ENCODE measurements at places on chromosomes 12 and 14.

DNA sequence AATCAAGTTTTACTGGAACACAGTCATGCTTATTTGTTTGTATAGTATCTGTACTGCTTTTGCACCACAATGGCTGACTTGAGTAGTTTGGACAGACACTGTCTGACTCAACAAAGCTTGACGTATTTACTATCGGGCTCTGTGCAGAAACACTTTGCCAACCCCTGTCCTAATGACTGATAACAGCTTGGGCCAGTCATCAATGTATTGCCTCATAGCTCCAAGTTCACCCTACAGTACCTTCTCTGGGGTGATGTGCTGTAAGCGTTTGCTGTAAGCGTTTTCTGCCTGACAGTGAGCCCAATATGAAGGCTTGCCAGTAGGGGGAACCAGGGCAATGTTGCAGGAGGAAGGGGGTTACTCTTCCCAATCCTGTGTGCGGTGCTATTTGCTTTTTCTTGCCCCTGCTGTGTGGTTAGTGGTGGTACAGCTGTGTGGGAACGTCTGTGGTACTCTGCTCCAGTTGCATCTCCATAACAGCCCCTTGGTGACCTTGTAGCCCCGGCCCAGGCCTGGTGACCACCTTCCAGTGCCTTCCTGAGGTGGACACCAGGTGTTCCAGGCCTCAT is 5.4 kb upstream of the CCDC177 start:
- DNase-seq = peak; percentile 48

DNA sequence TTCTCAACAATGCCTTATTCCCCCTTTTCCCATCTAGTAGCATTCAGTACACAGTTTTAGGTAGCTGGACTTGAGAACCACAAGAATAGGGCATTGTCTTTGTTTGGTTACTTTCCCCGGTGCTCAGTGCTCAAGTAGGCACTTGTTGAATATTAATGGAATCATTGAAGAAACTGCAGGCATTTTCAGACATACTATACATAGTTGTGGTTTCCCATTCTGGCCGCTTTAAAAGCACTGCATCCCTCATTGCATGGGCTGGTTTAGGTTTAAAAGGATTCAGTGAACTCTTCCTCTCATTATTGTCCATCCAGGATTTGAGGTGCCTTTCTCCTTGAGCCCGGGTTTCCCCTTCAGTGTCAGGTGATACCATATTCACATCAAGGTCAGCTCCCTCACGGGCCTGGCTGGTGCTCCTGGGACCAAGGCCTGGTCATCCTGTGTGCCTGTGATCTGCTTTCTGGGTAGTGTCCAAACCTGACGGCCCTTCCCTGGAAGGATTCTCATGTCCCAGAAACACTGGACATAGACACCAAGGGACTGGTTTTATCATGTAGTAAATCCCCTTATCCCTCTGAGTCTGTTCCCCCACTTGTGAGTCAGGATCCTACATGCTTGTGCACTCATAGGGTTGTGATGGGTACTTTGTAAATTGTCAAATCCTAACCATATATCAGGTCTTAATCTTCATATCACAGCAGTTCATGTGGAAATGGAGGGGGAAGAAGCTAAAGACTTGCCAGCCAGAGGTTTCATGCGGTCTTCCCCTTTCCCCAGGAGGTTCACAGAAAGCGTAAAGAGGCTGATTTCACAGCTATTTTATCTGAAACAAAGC is 7.4 kb downstream of the TCP11L2 start:
- no peak for DNase-seq

DNA sequence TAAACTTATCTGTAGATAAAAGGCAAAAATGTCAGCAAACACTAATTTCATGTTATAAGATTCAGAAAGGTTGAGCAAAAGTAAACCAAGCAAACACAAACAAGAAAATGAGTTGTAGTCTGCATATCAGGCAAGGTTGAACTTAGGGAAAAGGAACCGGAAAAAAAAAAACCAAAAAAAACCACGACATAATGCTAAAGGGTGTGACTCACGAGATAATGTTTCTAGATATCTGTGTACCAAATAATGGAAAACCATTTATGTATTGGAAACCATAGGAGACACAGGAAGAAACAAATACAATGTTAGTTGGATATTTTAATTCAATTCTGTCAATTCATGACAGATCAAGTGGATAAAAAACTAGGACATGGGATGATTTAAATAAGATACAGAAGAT is 60.5 kb downstream of the GPATCH2L start:
- DNase-seq = no peak

DNA sequence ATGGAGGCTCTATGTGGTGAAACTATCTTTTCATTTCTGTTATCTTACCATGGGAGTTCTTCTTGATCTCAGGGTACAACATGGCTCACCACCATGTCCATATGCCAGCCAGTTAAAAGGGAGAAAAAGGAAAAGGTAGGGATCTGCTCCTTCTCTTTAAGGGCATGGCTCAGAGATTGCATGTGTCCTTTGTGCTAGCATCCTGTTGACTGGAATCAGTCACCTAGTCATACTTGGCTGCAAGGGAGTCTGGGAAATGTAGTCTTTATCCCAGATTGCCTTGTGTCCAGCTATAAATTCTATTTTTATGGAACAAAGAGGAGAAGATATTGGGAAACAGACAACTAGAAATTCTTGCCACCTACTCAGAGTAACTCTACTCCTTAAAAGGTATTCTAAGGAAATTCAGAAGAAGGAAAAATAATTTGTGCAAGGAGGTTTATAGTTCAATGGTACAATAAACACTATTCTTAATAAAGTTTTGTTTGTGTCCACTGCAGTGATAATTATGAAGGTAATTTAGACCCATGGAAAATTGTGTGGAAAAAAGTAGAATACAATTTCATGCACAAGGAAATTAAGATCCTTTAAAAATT is 86.4 kb upstream of the RPH3A start:
- no peak for DNase-seq

DNA sequence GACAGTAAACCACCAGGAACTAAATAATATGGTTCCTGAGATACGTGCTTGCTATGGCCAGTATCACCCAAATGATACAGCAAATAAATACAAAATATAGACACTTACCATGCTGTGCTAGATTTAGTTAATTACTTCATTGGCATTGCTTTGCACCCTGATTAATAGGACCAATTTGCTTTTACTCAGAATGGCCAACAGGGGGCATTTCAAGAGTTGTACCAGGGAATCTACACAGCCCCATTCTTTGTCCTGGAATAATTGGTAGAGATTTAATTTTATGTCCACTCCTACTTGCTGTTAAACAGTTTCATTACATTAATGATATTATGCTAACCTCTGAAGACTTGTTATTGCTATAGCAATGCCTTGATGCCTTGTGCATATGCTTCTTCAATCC is 280.8 kb downstream of the RERGL start:
- DNase-seq = no peak

DNA sequence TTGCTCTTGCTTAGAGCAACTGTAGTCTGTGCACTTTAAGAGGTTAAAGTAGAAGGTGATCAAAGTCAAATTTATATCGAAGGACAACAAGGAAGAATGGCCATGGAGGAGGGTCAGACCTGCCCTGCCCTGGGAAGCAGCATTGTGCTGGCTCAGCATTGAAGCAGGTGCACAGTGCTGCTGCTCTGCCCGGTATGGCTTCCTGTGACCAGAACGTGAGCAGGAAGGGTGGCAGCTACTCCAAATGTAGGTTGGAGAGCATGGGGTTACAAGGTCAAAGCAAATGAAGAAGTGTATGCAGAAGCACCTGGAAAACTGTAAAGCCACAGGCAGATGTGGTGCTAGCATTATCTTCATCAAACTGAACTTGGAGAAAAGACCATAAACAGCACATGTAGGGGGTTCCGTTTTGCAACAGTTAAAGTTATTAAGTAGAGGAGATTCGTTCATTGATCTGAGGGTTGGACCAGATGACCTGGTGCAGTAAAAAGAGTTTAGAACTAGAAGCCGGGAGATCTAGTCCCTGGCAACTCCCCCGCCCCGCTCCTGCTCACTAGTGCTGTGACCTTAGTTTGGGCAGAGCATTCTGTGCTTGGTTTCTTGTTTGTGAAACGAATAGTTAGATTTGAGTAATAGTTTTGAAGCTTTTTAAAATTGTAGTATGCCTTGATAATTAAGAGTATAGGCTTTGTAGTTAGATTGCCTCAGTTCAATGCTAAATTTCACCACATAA is 84.2 kb downstream of the SCN8A start:
- DNase-seq = no peak

GRCh38 chr14:102731871-102732800 is 45.1 kb upstream of the TRAF3 start:
- DNase-seq = peak; percentile 46

DNA sequence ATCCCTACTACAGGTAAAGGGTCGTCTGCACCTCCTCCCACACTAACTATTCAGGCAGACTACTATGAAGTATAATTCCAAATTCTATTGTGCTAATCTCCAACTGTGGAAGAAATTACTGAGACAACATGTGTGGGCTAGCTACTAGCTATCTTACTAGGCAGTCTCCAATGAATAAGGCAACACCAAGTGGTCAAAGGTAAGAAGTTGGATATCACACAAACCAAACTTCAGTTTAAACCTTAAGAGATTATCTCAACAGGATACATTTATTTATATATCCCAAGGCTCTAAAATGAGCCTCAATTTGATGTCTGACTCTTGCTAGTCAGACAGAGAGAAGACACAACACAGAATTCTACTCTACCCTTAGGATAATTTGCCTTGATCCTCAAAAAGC is 14.1 kb downstream of the MED13L start:
- DNase-seq = no peak

GRCh38 chr14:92934196-92935085 is 11.5 kb downstream of the CHGA start:
- DNase-seq = no peak

- no peak for DNase-seq
These were observed 6.0 kb downstream of the TMCC3 start for GRCh38 chr12:94644141-94644979.

- peak; percentile 76 for DNase-seq
These were observed 5.3 kb upstream of the GDF11 start for GRCh38 chr12:55737581-55738122.

DNA sequence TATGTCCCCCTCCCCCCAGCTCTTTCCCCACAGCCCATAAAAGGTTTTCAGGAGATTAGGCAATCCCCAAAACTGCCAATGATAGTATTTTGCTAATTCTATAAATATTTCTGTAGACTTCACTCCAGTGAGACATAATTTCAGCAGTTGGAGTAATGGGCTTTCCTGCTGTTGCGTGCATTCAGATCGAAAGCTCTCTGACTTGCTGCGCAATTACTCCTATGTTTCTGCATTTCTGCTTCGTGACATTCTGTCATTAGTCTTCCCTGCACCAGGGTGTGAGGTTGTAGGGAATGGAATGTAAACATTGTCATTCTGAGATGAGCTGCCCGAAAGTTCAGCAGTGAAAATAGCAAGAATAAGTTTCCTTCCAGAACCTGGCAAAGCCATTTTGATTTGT is 58.2 kb downstream of the SAMD4A start:
- no peak for DNase-seq

- DNase-seq = no peak
These were observed 165.3 kb downstream of the ALX1 start for GRCh38 chr12:85445060-85445938.

GRCh38 chr14:98999901-99000300 is 272.1 kb downstream of the BCL11B start:
- DNase-seq = no peak

DNA sequence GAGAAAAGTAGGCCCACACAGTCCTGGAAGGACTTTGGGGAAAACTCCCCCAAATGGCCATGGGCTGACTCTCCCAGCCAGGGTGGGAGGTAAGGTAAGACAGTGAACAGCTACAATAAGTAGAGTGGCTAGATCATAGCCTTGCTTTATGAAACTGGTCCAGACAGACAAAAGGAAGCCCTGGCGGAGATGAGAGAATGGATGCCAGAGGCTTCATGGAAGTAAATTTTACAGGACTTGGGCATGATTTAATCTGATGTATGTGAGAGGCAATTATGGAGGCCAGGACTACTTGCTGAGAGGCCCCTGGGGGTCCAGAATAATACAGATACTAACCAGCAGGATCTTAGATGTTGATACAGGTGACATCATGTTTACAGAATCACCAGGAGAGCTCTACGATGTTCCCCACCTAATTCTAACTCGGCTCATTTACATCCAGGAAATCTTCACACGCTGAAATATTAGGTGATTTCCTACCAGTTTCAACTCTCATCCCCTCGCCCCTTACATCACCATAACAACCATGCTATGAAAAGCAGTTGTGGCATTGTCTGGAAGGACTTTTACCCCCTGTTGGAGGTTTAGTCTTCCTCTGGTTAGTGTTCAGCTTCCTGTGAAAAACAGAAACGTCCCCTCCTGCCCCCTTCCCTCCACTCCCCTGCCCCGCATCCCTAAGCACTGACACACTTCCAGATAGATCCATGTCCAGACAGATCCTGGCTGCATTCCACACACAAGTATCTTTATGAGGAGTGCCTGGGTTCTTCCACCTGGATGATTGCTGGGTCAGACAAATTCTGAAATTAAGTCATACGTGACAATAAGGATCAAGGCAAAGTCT is 39.5 kb upstream of the NT5DC3 start:
- DNase-seq = peak; percentile 96

DNA sequence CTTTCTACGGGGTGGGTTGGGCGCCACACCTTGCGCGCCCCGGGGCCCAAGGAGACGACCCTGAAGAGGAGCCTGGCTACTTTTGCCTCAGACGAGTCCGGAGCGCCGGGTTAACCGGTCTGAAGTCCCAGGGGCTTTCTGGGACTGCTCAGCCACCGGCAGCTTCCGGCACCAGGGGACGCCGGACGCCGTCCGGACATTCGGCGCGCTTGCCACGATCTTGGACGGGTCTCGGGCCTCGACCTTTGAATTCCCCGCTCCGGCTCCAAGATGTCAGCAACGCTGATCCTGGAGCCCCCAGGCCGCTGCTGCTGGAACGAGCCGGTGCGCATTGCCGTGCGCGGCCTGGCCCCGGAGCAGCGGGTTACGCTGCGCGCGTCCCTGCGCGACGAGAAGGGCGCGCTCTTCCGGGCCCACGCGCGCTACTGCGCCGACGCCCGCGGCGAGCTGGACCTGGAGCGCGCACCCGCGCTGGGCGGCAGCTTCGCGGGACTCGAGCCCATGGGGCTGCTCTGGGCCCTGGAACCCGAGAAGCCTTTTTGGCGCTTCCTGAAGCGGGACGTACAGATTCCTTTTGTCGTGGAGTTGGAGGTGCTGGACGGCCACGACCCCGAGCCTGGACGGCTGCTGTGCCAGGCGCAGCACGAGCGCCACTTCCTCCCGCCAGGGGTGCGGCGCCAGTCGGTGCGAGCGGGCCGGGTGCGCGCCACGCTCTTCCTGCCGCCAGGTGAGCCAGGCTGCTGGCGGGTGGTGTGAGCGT is at the start of gene ACOT4:
Gene ACOT4 (plus strand): TSS at position 184 of the 760 bp plus-strand sequence. CDS start 87 bp downstream, at position 271.
- peak; percentile 41 for DNase-seq

DNA sequence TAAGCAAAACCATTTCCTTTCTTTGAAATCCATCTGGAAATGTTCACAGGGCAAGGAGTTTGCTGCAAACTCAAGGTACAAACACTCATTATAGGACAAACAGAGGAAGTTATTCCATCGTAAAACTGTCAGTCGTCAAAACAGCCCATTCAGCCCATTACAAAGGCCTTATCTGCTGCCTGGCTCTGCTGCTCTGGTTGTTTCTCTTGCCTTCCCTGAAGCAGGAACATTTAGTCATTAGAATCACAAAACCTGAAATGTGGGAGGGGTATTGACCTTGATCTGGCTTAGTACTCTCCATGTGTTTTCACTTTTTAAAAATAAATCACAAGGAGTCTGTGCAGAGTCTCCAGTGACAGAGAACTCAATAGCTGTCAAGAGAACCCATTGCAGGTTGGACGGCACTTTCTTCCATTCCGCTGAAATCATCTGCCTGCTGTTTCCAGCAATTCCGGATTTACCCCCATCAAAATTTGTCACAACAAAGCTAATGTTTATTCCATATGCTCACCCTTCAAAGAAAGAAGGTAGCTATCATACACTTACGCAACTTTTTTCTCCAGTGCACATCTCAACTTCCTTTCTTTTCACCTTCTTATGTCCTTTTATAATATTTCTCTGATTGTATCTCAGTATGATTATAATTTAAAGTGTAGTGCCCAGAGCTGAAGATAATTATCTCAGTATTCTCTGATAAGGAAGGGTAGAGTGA is 24.6 kb upstream of the ITPR2 start:
- DNase-seq = peak; percentile 32

Data from NCI-H1417 (cell line).